ENCODE measurements at places on chromosomes 1 and 21.

- no peak for DNase-seq
These were observed 3.6 kb upstream of the NPPA start for GRCh38 chr1:11851180-11851579.

GRCh38 chr1:10374442-10374860 lies 24.4 kb upstream of the PGD start:
- DNase-seq: no peak

- DNase-seq: no peak
These were observed 47.7 kb downstream of the LDLRAD2 start for GRCh38 chr1:21859669-21860179.

GRCh38 chr1:180981596-180982387 lies 40.9 kb downstream of the STX6 start:
- DNase-seq: no peak

- DNase-seq: no peak
These were observed 218.8 kb upstream of the CAMK1G start for GRCh38 chr1:209364716-209365115.
